Cardiac fibroblast (primary cell): ENCODE measurements at places on chromosomes 11 and 22.

DNA sequence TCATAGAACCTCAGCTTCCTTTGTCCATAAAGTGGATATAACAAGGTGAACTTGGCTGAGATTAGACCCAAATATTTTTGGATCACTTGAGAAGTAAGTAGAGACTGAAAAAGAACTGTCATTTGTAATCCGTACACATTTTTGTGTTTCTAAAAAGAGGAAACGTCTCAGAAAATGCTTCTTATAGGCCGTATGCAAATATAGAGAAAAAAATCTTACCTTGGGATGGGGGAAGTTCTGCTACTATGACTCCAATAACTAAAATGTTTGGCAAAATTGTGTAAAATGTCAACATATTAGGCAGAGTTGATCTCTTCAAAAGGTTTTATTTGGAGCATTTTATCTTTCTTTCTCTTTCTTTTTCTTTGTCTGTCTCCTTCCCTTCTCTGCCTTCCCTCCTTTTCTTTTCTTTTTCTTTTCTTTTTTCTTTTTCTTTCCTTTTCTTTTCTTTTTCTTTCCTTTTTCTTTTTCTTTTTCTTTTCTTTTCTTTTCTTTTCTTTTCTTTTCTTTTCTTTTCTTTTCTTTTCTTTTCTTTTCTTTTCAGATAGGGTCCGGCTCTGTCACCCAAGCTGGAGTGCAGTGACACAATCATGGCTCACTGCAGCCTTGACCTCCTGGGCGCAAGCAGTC is 48.2 kb downstream of the ADM start:
- no peak for DNase-seq

DNA sequence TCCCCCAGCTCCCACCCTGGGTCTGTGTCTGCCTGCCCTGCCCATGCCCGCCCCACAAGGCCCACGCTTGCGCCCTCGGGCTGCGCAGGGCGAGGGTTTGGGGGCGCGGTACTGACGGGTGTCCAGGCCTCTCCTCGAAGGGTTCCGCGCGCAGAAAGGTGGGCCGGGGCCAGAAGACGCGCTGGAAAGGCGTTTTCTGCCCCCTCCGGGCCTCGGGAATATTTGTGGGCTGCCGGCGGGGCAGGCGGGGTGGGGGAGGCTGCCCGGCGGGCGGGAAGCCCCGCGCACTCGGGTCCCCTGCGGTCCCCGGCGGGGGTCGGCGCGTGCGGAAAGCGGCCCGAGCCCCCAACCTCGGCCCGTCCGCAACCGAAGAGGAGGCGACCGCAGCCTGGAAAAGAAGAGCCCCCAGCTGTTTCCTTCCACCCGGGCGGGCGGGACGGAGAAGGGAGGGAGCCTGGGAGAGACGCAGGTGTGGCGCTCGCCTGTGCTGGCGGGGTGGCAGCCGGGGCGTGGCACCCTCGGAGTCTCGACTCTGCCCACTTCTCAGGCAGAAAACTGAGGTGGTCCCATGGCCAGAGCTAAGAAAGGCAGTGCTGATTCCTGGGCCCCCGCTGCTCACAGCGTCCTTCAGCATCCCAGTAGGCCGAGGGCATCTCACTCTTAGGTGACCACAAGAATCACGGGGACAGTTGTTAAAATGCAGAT is 59.0 kb downstream of the THAP12 start:
- no peak for DNase-seq

- DNase-seq: peak; percentile 77
Measured at GRCh38 chr11:8092587-8093424, 11.8 kb downstream of the TUB start.

GRCh38 chr11:117818041-117818873 is 6.3 kb downstream of the FXYD2 start:
- peak; percentile 66 for DNase-seq

- DNase-seq: peak; percentile 30
Measured at GRCh38 chr11:32884770-32885384, 7.7 kb upstream of the QSER1 start.

GRCh38 chr22:45970705-45971407 is 6.1 kb downstream of the WNT7B start:
- no peak for DNase-seq

GRCh38 chr22:17903564-17904295 is 120.6 kb downstream of the MICAL3 start:
- DNase-seq: no peak

- DNase-seq: no peak
Measured at GRCh38 chr11:31822175-31822926, 11.2 kb upstream of the PAX6 start.

DNA sequence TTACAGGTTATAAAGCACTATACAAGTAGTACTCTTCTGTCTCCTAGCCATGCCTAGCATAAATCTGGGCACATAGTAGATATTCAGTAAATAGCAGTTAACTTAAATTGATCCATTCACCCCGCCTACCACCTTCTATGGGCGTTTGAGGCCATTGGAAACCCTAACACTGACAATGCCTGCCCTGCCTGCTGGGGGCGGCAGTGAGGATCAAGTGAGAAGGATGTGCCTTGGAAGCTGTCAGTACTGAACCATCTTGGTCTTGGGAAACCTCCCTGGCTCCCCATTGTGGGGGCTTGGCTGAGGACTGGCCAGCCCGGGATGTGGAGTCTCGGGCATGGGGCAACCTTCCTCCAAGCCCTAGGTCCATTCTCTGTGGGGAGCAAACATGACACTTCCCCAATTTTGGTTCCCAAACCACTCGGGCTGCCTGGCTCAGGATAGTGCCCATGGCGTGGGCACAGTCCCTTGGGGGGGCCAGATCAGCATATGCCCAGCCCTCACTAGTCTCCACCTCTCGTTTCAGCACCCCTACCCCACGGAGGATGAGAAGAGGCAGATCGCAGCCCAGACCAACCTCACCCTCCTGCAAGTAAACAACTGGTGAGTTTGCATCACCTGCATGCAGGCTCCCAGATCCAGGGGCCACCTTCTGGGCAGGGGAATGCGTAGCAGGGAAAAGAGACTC is 67.4 kb downstream of the FEZ1 start:
- DNase-seq: no peak

GRCh38 chr11:101434026-101434643 is 149.7 kb downstream of the TRPC6 start:
- no peak for DNase-seq

DNA sequence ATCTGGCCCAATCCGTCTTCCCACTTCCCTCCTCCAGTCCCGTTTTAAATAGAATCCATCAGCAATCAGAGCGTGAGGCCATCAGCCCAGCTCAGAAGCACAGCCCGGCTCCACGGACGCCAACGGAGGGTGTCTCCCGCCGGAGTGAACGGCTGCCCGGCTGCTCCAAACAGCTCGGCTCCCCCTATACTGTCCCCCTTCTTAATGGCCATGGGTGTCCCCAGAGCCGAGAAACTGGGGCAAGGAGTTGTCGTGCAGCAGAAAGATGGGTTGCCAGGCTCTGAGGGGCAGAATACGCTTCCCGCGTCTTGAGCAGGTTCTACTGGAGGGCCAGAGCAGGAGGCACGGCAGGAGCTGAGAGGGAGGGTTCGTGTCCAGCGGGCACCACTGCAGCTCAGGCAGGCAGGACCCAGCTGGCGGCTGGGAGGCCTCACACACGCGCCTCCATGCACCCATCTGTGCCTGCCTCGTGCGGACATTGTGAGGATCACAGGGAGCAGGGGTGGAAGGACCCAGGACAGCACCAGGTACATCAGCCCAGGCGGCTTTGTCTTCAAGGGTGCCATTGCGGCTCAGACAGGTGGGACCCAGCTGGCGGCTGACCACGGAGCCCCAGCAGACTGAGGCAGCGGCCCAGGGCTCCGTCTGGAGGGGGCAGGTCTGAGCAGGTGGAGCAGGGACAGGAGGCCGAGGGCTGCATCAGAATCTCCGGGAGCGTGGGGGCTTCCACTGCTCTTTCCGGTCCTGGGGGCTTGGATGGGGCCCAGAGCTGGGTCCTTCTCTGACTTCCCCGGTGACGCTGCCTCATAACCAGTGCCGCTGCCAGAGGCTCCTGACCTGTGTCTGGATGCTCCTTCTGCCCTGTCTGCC is 882.7 kb downstream of the BRD1 start:
- DNase-seq: no peak

- no peak for DNase-seq
Measured at GRCh38 chr11:36566407-36567053, 1.3 kb upstream of the RAG1 start.

- no peak for DNase-seq
Measured at GRCh38 chr11:128728767-128729587, 35.1 kb downstream of the FLI1 start.

DNA sequence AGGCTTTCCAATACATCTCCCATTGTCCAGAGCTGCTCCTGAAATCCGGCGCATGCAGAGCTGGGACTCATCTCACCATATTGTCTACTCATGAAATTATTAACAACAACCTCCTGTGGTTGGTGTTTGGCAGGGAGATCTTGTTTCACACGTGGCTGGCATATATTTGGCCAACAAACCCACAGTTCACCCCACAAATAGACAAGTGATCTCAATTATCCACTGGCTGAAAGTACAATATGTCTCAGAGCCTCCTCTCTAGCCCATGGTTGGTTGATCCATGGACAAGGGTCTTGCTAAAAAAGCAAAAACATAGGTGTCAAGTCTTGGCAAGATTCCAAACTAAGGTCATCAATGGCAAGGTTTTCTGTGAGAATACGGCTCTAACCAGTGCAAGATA is 386.9 kb downstream of the ETS1 start:
- DNase-seq: no peak

DNA sequence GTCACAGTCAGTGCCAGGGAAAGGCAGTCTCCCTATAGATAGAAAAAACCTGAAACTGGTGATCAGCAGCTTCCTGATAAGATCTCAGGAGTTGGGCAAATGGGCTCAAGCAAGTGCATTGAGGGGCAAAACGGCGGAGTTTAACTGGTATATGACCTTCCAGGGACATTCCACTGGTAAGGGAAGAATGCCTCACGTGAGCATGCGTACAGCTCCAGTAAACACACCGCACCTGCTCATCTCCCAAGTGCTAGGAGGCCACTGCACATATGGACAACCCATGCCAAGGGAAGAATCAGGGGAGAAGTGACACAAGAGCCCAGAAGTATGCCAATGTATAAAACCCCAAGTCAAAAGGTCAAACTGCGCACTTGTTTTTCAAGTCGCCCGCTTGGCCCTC is 11.6 kb downstream of the HEPHL1 start:
- DNase-seq: no peak

DNA sequence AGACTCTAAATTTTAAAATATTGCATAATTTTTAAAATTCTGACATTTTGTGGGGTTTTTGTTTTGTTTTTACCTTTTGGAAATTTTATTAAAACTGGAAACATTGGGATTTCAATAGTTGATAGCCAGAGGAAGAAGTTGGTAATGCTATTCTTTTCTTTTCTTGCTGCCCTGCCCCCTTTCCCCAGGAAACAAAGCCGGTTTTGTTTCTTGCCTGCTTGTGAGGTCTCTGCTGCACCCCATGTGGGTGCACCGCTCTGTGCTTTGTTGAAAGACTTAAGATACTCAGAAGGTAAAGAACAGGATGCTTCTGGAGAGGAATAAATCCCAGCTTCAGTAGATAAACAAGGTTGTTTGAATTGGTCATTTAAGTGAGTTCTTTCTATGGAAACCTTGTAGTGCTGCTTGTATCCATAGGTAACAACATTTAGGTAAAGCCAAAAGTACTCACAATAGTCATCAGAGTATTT is 87.5 kb downstream of the YAP1 start:
- DNase-seq: no peak

DNA sequence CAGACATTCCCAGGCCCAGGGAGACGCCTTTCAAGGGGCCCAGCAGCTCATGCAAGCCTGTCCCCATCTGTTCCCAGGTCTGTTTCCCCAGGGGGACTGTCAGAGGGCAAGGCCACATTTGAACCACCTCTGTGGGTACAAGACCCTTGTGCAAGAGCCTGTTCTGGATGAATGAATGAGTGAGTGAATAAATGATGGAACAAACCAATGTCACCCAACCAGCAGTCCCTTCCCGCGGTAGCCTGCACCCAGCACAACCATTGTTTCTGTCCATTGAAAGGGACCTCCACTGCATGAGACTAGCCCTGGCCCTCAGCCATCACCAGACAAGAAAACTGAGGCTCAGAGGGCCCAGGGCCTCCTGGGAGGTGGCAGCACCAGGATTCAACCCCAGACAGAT is 69.7 kb upstream of the TCF20 start:
- no peak for DNase-seq

DNA sequence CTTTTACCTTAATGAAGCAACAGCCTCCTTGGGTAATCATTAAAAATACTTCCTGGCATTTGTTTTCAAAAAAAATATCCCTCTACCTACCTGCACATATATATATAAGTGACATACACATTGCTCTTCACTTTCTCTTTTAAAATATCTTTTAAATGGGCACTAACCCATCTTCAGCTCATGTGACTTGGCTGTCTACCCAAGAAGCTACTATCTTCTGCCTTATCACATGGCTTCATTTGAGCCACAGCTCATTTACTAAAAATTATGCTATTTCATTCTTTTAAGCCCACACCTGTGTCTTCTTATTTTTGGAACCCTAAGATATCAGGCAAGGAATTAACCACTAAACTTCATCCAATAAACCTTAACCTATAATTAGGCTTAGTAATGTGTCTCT is 37.0 kb upstream of the SOX6 start:
- no peak for DNase-seq

DNA sequence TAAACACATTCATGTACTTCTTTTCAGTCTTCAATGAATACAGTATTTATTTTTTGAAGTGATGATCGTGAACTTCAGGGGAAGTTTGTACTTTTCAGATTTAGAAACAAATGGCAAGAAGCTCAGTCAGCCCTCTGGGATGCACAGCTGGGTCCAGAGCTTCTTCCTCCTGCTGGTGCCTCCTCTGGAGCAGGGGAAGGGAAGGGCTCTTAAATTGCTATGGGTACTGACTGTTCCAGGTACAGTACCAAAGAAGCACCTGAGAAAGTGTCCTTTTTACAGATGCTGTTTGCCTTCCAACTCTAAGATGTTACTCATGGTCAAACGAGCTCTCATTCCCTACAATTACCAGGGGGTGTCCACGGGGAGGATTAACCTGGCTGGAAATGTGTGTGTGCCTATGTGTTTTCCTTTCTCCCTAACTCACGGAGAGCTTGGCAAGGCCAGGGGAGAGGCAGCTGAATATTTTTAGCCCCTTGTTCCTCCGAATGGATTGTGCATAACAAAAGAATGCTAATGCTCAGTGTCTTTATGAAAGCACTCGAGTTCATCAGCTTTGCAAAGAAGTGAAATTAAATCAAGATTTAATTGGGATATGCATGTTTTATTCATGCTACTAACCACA is 313.7 kb upstream of the CADM1 start:
- no peak for DNase-seq
